CD4-positive, alpha-beta T cell (primary cell): ENCODE measurements at places on chromosomes 5 and 9.

- no peak for DNase-seq
These were observed 125.2 kb upstream of the CPEB4 start for GRCh38 chr5:173762930-173763329.

GRCh38 chr9:95124582-95125367 lies 192.7 kb downstream of the FANCC start:
- DNase-seq = no peak

- DNase-seq = no peak
These were observed 96.4 kb downstream of the DIRAS2 start for GRCh38 chr9:90546200-90546599.

- no peak for DNase-seq
These were observed 20.8 kb upstream of the CKMT2 start for GRCh38 chr5:81212211-81212751.

DNA sequence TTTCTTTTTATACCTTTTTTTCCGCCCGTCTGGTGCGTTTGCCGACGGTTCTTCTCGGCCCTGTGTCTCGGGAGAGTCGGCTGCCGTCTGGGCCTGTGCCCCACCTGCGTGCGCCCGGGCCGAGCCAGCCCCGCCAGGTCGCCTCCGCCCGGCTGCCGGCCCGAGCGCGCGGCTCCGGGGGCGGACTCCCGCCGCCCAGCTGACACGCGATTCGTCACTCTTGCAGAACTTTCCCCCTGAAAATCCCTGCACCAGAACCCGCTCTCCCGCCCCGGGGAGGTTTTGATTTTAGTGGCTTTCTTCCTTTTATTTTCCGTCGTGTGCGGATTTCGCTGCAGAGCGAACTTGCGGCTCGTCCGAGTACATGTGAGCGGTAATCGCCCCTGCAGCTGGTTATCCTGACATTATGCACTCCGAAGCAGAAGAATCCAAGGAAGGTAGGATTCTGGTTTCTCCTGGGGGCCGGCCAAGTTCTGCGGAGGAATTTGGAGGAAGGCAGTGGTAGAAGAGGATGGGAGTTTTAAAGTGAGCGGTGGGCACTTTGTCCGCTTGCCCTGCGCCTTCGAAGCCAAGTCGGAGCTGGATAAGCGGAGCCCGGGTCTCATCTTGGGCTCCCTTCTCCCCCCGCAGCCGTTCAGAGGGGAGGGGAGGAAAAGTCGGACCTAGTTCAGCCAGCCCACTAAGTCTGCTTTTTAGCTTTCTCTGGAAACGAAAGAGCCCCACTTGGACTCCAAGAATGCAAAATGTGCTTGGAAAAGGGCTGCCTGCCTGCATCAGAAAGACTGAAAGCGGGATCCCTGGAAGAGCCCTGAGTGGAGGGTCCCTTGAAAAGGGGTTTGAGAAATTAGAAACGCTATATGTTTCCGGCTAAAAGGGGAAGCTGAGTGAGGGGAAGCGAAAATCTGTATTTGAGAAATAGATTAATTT lies at the start of gene TNFAIP8:
Gene TNFAIP8, plus strand, starts transcription at position 335 of the 927 bp plus-strand sequence. Its CDS starts 72 bp downstream, at position 407.
- DNase-seq = no peak

DNA sequence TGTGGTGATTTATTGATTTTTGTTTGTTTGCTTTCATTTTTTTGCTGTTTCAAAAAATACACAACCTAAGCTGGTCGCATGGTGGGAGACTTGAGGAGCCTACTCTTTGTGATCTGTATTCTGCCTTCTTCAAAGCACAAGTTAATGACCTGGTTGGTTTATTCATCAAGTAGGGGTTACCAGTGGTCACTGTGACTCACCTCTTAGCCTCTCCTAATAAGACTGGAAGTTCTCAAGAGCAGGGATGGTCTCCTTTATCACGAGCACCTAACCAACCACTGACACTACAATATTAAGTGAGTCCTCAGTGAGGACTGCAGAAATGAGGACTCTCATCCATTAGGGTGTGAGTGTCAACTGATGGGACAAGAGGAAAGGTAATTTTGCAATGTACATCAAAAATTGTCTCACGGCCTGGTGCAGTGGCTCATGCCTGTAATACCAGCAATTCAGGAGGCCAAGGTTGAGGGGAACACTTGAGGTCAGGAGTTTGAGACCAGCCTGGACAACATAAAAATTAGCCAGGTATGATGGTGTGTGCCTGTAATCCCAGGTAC lies 13.6 kb upstream of the MTMR12 start:
- DNase-seq = no peak

DNA sequence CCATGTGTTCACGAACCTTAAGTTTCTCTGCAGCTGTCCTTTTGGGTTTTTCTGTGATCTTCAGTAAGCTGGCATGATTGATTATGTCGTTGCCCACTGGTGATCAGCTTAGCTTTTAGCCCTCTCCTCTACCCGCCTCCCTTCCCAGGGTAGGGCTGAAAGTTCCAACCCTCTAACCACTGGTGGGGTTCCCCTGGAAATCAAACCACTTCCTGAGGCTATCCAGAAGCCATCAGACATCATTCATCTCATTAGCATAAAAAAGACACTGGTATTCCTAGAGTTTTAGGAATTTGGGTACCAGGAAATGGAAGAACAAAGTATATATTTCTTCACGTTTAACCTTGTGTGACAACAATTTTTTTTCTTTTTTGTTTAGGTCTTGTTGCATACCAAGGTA lies 29.8 kb downstream of the SPIN1 start:
- DNase-seq = no peak

DNA sequence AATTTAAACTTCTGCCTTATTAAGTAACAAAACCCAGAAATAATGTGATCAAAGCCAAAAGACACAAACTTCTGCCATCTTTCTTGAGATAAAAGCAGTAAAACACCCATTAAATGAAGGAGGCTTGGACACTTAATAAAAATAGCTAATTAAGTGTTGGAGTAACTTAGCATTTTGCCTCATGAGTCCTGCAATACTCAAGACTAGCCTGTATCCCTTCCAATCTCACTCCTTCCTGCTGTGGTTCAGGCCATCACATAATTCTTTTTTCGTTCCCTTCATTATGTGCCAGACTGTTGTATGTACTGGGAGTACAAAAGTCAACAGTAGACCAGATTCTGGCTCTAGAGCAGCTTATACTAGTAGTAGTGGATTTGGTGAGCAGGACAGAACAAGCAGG lies 250.2 kb downstream of the NFIB start:
- no peak for DNase-seq

DNA sequence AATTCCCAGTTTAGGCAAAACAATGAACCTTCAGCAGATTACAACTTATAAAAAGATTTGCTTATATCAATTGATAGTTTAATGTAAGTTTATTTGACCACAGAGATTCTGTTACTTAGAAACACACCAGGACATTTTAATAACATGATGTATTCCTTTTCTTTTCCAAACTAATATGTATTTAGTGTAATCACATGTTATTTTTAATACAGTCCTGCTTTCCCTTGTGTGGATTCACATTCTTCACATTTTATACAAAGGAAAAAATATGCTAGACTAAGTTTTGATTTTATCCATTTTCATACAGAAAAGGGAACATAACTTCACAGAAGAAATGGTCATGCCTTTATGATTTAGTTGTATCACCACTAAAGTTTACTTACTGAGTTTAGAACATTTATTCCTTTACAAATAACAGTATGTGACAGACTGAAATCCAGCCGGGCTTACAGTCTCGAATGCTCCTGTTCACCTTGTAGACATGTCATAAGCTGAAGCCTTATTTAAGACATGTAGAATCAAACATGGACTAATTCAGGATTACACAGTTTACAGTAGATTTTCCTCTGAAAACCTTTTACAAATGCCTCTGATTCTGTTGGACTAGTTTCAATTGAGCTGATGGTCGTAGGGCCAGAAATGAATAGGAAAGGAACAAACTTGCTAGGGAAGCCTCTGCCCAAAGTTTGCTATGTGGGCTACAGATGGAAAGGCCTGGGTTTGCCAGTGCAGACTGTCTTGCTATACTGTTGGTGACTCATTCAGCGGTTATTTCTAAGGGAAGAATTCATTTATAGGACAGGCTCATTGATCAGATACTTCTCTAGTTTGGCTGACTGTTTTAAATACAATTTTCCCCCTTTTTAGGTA lies 6.6 kb upstream of the ASPN start:
- no peak for DNase-seq

- no peak for DNase-seq
These were observed 105.4 kb upstream of the SPOCK1 start for GRCh38 chr5:137604348-137605095.

- DNase-seq = no peak
These were observed 412.7 kb downstream of the CDH10 start for GRCh38 chr5:24232041-24232440.

DNA sequence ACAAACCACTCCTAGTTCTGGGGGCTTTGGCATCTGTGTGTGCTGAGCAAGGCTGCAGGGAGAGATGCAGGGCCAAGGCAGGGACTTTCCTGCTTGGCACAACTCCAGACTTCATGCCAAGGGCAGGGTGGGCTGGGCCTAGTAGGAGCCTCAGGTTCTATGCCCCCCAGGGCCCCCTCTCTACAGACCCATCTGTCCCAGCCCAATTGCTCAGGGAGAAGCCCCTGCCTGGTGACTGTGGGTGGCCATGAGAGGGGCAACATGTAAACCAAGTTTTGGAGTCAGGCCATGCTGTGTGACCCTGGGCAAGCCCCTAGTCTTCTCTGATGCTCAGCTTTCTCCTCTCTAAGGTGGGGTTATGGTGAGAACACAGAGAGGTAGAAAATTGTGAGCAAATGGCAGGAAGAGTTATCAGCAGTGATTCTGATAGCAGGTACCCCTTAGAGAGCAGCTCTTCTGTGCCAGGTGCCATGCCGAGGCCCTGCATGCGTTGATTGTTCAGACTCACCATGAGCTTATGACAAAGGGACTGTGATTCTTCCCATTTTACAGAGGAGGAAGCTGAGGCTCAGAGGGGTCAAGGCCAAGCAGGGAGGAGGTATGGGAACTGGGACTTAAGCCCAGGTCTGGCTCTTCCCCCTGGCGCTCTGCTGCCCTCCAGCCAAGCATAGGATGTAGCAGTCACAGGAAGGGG lies 5.2 kb downstream of the OLFML2A start:
- DNase-seq = no peak

GRCh38 chr5:6545770-6546690 lies 86.8 kb downstream of the NSUN2 start:
- DNase-seq = no peak

DNA sequence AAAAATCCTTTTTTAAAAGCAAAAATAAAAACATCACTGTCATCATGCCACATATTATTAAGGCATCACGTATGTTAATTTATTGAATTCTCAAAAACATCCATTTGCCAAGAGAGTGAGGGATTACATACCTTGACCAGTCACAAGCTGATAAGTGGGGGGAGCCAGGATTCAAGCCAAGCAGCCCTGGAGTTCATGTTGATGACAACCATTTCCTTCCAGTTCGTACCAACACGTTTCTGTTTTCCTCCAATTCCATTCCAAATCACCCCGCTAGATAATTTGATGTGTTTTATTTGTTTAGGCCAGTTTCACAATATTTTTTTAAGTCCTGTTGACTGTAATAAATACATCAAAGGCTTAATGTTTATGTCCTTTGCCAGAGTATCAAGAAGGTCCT lies 53.0 kb downstream of the SLC1A3 start:
- DNase-seq = no peak

DNA sequence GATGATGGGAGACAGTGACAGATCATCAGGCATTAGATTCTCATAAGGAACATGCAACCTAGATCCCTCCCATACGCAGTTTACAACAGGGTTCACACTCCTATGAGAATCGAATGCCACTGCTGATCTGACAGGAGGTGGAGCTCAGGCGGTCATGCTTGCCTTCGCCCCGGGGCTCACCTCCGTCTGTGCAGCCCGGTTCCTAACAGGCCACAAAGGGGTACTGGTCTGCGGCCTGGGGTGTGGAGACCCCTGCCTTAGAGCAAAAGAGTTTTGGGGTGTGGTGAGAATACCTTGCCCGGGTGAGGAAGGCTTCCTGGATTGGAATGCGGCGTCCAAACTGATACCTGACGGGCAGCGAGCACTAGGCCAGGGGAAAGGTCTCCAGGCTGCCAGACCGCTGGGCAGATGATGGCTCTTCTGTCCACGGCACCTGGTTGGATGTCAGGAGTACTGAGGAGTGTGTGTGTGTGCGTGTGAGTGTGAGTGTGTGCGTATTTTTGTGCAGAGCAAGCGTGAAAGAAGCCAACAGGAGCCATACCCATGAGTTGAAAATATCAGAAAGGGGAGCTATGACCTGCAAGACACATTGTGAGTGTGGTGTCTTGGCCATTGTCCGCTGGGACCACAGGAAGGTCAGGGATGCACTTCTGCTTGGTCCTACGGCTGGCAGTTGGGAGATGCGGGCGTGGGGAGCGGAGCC lies 55.4 kb downstream of the ACER2 start:
- DNase-seq = no peak

DNA sequence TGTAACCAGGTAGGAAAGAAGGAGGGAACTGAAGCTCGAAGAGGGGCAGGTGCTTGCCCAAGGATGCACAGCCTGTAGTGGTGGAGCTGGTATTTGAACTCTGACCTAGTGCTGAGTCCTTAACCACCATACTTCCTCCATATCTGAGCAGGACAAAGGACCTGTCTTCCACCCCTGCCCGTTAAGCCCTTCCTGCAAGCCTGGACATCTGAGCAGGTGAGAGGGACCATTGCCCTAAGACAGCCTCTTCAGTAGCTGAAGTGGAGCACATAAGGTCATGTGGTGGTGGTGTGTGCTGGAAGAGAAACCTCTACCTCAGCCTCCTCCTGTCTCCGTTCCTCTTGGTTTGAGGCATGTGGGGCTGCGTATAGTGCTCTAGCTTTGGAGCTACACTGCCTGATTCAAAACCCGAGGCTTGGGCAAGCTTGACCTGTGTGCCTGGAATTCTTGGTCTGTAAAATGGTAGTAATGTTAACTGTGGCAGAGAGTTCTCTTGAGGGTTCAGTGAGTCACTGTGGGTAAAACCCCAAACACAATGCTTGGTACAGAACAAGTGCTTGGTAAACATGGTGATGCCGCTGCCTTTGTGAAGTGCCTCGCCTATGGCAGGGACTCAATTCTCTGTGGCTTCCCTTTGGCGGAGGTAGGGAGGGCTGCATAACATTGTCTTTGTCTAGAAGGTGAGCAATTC lies 7.4 kb downstream of the GALNT10 start:
- DNase-seq = peak; percentile 42

- no peak for DNase-seq
These were observed 401.4 kb downstream of the PSAT1 start for GRCh38 chr9:78698371-78698770.
